ENCODE measurements at places on chromosomes 7 and 10.

DNA sequence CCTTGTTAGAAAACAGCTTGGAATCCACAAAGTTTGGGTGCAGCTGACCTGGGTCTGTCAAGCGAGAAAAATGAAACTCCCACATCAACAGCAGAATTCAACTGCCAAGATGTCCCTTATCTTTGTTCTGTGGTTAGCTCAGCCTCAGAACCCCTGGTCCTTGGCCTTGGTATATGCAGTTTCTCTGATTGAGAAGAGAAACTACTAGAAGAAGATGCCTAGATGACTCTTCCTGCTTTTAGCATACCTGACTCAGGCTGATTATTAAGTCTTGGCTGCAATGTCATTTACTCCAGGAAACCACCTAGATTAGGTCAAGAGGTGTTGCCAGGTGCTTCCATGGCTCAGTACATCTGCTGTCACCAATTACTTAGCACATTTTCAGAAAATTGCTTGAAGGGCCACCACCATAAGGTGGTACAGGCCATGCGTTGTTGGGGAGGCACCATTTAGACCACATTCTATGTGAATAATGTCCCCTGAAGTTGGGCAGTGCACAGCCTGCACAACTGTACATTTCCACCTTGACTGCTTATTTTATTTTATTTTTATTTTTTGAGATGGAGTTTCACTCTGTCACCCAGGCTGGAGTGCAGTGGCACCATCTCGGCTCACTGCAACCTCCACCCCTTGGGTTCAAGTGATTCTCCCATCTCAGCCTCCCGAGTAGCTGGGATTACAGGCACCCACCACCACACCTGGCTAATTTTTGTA lies 59.4 kb upstream of the ZNF438 start:
- peak; percentile 53 for DNase-seq

GRCh38 chr7:36278069-36278619 lies 111.5 kb upstream of the ANLN start:
- DNase-seq: no peak

DNA sequence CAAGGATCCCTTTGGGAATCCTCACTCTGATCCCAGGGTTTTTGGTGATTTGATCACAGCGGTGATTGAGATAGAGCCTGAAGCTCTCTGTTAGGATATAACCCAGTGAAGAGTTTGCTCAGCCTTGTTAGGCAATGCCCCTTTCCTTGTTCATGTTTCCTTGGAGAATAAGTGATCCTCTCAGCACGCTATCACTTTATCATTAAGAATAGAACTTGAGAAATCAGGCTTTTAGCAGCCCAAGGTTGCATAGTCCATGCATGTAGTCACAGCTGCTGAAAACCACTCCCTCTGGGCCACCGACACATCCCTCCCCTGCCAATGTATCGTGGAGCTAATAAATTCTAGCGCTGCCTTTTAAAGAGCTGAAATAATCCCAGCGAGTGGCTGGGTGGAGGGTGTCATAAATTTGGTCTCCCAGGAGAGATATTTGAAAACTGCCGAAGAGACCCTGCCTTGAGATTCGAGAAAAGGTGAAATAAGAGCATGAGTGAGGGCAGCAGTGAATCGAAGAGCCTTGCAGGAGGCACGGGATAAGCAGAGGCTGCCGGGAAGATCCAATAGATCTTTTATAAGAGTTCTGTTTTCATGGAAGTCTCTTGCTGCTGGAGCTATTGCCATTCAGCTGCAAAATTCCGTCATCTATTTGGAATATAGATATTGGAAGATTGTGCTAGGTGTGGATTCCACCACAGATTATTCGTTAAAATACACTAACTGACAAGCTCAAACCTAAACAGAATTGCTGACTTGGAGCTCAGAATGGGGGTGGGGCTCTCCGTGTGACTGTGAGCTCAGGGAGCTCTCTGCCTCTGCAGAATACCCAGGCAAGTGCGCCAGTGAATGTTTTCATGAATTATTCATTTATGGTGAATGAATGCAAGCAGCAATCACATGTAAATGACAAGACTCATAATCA lies 249.8 kb downstream of the TRIL start:
- DNase-seq: peak; percentile 49

- DNase-seq: peak; percentile 30
Measured at GRCh38 chr10:70191161-70191971, 21.1 kb upstream of the SAR1A start.

GRCh38 chr7:90334193-90334843 lies 12.2 kb upstream of the GTPBP10 start:
- DNase-seq: no peak

- DNase-seq: peak; percentile 46
Measured at GRCh38 chr7:4830176-4830575, 31.7 kb downstream of the PAPOLB start.

DNA sequence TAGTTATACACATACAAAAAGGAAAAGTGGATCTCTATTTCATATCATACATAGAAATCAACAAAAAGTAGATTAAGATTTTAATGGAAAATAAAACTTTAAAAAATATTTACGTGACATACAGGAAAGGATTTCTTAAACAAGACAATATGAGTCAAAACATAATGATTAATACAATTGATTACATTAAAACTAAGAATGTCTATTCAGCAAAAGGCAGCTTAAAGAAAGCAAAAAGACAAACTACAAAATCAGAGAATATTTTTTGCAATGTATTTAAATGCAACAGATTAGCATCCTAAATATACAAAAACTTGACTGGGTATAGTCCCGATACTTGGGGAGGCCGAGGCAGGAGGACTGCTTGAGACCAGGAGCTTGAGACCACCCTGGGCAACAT lies 50.5 kb downstream of the VAX1 start:
- DNase-seq: no peak

- DNase-seq: peak; percentile 3
Measured at GRCh38 chr10:21919117-21919516, 84.4 kb downstream of the DNAJC1 start.

- peak; percentile 62 for DNase-seq
Measured at GRCh38 chr7:19944363-19945120, 171.1 kb upstream of the TMEM196 start.

DNA sequence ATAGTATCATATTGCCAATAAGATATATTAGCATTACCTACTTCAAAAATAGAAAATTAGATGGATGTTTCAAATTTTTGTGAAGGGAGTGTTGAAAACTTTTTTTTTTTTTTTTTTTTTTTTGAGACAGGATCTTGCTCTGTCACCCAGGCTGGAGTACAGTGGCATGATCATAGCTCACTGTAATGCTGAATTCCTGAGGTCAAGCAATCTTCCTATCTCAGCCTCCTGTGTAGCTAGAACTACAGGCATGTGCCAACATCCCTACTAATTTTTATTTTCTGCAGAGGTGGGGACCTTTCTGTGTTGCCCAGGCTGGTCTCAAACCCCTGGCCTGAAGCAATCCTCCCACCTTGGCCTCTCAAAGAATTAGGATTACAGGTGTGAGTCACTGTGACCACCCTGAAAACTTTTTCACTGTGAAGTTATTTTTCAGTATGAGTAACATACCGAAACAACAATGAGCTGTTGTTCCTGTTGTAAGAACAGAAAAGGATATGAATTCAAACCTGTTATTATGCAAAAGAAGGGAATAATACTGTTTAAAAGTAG lies 266.9 kb downstream of the NEBL start:
- no peak for DNase-seq

- DNase-seq: peak; percentile 83
Measured at GRCh38 chr10:73439605-73440312, 6.4 kb upstream of the MSS51 start.

- DNase-seq: no peak
Measured at GRCh38 chr10:10432296-10433035, 585.2 kb upstream of the CELF2 start.

- DNase-seq: no peak
Measured at GRCh38 chr10:106566873-106567272, 597.6 kb downstream of the SORCS1 start.

DNA sequence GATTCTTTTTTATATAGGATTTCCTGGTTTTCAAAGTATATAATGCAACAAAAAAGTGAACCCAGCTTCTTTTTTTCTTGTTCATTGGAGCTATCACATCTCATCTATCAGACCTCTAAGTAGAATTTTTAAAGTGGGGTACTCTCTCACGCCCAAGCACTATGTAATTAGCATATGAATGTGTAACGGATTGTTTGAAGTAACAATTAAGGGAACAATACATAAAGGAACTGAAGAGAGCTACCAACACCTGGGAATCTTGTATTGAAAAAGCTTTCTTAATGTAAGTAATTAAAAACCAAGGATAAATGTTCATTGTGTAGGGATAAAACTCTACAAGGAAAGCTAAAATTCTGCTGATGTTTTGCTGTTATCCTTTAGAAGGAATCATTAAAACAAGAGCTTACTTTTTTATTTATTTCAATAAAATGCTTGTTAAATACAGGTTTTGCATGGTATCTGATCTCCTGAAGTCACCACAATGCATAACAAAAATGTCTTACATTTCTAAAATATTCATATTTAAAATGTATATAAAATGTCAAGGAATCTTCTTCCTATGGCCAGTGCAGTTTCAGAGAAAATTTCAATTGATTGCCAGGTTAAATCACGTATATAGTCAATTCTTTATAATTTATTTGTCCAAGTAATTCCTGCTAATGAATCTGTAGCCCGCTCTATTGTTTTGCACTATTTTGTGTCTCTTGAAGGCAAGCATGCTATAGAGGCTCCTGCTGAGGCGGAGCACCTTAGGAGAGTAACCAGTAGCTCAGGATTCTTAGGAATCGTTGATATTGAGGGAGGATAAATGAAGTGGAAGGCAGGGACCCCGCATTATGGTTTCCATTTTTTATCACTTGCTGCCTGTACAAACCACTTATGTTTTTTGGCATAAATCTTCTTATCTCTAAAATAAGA lies 51.6 kb downstream of the PTPRZ1 start:
- no peak for DNase-seq

DNA sequence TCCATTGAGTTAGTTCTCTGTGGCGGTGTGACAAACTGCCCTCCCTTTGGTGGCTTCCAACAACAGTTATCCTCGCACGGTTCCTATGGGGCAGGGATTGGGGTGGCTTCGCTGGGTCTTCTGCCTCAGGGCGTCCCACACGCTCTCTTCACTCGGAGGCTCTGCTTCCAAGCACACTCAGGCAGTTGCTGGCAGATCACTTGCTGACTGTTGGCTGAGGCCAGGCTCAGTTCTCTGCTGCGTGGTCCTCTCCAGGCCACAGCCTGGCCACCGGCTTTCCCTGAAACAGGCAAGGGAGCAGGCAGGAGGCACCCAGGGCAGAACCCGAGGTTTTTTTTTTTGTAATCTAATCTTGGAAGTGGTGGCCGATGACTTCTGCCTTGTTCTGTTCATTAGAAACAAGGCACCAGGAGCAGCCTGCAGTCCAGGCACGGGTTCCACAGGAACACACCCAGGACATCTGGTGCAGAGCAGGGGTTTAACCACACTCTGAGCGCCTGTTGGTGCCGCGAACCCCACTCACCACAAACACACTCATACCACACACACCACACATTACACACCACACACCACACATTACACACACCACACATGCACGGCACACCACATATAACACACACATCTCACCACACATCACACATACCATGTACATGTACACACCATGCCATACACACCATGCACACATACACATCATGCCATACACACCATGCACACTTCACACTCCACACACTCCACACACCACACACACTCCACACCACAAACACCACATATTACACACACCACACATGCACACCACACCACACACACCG lies 112.2 kb downstream of the PTPN20 start:
- no peak for DNase-seq

GRCh38 chr10:70052462-70053217 lies at the start of gene MACROH2A2:
TSS of gene MACROH2A2 (plus strand) at chr10:70052846. CDS start at chr10:70075659, 22,813 bp downstream.
- DNase-seq: peak; percentile 69

DNA sequence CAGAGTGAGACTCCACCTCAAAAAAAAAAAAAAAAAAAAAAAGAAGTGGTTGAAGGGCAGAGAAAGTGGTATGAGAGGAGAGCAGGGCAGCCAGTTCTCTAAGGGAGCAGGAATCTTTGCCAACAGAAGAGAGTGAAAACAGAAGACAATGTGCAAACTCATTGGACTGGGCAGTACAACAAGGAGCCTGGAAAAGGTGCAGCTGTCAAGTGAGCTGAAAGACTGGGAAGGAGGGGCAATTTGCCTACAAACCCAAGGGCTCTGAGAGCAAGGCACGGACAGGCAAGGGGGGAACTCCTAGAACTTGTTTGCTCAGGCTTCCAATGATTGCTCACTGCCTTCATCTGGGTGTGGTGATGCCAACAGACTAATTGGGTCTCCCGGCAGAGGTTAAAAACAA lies 9.5 kb downstream of the ACTR1A start:
- DNase-seq: no peak

DNA sequence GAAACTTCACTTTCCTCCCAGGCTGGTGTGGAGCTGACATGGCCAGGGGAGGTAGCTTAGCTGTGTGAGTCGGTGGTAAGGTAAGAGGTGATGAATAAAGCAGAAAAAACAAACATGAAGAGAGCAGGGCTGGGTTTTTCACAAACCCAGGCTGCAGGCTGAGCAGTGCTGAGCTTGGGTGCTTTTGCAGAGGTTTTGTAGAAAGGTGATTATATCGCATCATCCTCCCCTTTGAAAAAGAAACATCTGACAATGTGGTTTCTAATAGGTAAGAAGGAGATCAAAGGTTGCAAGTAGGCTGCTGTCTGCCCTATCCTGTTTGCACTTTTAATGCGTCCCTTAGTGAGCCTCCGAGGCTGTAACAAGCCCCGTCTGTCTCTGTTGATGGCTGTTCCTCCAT lies 69.6 kb upstream of the GRM8 start:
- no peak for DNase-seq

DNA sequence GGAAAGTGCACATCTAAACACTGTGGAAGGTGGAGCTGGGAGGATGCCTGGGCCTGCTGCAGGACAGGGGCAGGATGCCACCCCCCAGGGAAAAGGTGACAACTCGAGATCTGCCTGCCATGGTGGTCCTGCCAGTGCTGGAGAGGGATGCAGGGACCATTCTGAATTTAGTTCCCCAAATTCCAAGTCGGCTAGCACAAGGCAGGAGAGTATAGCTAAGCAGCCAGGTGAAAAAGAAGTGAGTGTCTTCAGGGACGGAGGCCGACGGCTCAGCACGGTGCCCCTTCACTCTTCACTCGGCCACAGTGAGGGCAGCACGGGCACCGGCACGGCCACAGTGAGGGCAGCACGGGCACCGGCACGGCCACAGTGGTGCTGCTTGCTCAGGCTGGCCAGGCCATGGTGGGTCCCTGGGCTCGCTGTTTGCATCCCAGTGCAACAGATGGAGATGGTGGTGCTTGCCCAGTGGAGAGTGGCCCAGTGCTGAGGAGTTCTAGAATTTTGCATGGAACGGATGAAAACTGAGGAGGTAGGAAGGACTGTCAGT lies 161.3 kb upstream of the SHH start:
- no peak for DNase-seq

- no peak for DNase-seq
Measured at GRCh38 chr7:22801912-22802311, 20.7 kb downstream of the TOMM7 start.

GRCh38 chr10:110448682-110449418 lies 48.9 kb upstream of the DUSP5 start:
- DNase-seq: no peak

- no peak for DNase-seq
Measured at GRCh38 chr10:86068231-86069054, 298.2 kb downstream of the GRID1 start.
